Brain (organoid and tissue), 16 donors: ENCODE measurements at places on chromosomes 2 and 18. TPM values are rescaled to one million over a fixed set of nuclear protein-coding genes. Genes with fewer than 3 reads are reported as not detected.

Gene PMAIP1
- polyA plus RNA-seq = 7.5 TPM

Gene MC5R
- not detected for polyA plus RNA-seq

Gene LRP1B
- polyA plus RNA-seq = 0.98 TPM

Gene CKAP2L
- polyA plus RNA-seq = 11.8 TPM

Gene CAPG
- 92.2 TPM for polyA plus RNA-seq

Gene COBLL1
- 4.3 TPM for polyA plus RNA-seq

Gene WNT6
- 0.56 TPM for polyA plus RNA-seq

Gene COL4A3
- polyA plus RNA-seq = 0.15 TPM

Gene ERBB4
- polyA plus RNA-seq = 0.81 TPM

Gene FMNL2
- polyA plus RNA-seq = 42.9 TPM

Gene CTAGE1
- polyA plus RNA-seq = not detected

Gene KIF1A
- 574 TPM for polyA plus RNA-seq

Gene PLGLB1
- polyA plus RNA-seq = 1.0 TPM

Gene PLCD4
- 9.7 TPM for polyA plus RNA-seq

Gene C2orf15
- polyA plus RNA-seq = 10.7 TPM

Gene SLC9A4
- not detected for polyA plus RNA-seq

Gene AAMP
- polyA plus RNA-seq = 115 TPM

Gene MEP1B
- not detected for polyA plus RNA-seq

Gene GALM
- 1.7 TPM for polyA plus RNA-seq

Gene DNAJC5G
- polyA plus RNA-seq = not detected

Gene NOSTRIN
- 1.2 TPM for polyA plus RNA-seq

Gene GPR17
- 15.5 TPM for polyA plus RNA-seq

Gene RNF144A
- polyA plus RNA-seq = 27.5 TPM

Gene KIAA2012
- 0.42 TPM for polyA plus RNA-seq

Gene CYS1
- 1.7 TPM for polyA plus RNA-seq

Gene GDF7
- polyA plus RNA-seq = 0.10 TPM

Gene IL37
- not detected for polyA plus RNA-seq

Gene PSMA8
- polyA plus RNA-seq = not detected

Gene EPB41L3
- polyA plus RNA-seq = 83.1 TPM

Gene GAREM1
- polyA plus RNA-seq = 4.4 TPM

Gene KCNG2
- polyA plus RNA-seq = 0.20 TPM

Gene HDLBP
- polyA plus RNA-seq = 203 TPM

Gene FN1
- polyA plus RNA-seq = 172 TPM

Gene GALNT5
- not detected for polyA plus RNA-seq

Gene LIPG
- polyA plus RNA-seq = 0.44 TPM

Gene ILKAP
- 41.2 TPM for polyA plus RNA-seq

Gene ZBTB7C
- polyA plus RNA-seq = 20.7 TPM

Gene GCG
- polyA plus RNA-seq = not detected
